LoVo (cell line): ENCODE measurements at places on chromosomes 1 and 21.

DNA sequence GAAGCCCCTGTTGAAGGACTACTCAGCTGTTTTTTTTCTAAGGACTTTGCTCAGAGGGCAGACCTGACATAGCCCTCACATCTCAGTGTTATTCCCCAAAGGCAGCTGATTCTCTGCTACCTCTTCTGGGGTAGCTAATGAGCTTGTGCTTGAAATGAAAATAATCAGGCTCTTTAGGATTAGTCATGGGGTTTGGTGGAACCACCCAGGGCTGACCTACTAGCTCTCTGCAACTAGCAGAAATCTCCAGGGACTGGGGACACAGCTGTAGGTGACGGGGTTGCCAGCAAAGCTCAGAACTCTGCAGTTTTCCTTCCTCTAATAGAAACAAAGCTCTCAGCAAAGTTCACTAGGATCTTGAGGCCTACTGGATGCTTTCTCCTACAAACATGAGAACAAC lies 106.4 kb upstream of the BCL9 start:
- no peak for DNase-seq

DNA sequence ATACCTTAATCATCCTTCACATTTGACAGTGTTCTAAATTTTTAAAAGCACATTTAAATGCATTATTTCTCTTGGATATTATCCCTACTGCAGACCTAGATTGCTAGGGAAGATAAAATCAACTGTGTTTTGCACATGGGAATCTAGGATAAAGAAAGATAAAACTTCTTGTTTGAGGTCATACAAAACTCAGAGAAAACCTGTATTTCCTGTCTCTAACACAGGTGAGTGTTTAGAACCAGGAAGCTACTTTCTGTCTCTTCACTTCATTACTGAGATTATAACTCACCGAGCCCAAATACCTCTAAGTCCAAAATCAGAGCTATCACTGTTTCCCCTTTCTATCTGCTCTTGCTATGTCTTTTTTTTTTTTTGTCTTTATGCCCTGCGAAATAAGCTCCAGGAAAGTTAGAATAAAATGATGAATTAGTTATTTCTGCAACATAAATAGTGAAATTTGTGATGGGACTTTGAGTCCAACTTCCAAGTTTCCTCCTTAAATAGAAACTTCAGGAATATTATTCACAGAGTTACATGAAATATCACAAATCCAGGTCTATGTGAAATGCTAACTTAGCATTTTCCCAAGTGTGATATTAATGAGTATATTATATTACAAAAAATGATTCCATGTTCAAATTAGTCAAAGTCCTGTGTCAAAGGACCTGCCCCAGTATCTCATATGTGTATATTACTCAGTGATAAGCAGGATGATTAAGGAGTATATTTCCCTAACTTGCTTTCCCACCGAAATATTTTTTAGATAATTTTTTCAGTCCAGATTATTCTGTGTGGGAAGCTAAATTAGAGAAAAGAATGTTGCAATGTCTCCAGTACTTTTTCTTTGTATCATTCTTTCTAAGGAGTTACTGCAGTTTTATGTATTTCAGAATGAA lies 226.4 kb downstream of the PLA2G4A start:
- no peak for DNase-seq

DNA sequence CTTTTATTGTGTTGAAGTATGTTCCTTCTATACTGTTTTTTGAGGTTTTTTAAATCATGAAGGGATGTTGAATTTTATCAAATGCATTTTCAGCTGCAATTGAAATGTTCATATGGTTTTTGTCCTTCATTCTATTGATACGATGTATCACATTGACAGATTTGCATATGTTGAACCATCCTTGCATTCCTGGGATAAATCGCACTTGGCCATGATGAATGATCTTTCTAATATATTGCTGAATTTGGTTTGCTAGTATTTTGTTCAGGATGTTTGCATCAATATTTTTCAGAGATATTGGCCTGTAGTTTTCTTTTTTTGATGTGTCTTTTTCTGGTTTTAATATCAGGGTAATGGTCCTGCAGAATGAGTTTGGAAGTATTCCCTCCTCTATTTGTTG lies 214.0 kb downstream of the LMO4 start:
- DNase-seq: no peak

DNA sequence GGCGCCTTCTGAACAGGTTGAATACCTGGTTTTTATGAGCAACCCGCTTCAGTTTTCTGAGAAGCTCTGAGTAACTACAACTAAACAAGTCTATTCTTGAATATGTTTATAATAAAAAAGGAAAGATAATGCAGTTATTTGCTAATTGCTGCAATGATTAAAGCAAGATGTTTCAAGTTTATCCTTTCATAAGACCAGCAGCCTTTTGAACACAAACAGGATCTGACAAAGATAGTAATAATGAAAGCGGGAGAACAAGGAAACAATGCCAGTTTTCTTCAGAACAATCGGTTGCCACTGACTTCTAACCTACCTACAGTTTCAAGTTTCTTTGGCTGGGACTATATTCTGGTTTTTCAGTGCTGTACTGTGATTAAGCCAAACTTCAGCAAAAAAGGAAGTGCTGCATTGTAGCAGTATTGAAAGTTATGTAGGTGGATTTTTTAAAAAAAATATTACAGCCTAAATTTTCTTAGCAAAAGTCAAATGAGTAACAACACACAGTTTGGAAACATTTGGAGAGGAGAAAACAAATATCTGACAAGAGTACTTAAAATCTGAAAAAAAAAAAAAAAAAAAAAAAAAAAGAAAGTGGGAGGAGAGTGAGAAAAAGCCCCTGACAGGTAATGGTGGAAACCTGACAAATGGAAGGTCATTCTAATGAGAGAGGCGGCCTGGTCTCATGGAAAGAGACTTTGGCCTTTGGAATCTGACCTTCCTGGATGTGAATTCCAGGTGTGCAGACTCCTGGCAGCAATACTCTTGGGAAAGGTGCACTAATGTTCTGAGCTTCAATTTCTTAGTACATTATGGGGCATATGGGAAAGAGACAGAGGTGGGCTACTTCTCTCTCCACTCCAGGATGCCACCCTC lies 11.4 kb downstream of the KCNJ15 start:
- DNase-seq: no peak

- DNase-seq: no peak
Measured at GRCh38 chr1:54882519-54882918, 4.5 kb downstream of the DHCR24 start.

GRCh38 chr1:229808272-229808671 lies 182.2 kb downstream of the URB2 start:
- no peak for DNase-seq

- DNase-seq: peak; percentile 20
Measured at GRCh38 chr1:204409836-204410687, 1.6 kb downstream of the PPP1R15B start.

DNA sequence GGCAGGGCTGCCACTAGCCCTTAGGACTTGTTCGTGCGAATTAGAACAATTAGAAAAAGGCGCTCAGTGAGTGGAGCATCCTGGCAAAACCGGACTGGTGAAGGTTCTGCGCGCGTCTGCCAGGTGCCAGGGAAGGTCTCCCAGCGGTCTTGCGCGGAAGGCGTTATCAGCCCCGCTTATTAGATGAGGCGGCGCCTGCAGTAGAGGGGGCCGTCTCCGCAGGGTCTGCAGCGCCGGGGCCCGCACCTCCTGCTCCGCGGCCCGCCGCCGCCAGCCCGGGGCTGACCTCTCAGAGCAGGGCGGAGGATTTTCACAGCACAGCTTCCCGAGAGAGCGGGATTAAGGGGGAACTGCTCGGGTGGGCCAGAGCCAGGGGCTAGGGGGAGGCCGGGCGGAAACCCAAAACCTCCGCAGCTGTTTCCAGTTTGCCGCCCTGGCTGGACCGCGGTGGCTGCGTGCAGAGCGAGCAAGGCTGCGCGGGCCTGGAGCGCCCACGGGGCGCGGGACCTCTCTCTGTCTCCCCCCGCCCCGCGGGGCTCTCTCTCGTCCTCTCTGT lies 155.2 kb downstream of the FOXD2 start:
- no peak for DNase-seq

GRCh38 chr1:6103111-6103853 lies 57.6 kb downstream of the KCNAB2 start:
- DNase-seq: no peak

DNA sequence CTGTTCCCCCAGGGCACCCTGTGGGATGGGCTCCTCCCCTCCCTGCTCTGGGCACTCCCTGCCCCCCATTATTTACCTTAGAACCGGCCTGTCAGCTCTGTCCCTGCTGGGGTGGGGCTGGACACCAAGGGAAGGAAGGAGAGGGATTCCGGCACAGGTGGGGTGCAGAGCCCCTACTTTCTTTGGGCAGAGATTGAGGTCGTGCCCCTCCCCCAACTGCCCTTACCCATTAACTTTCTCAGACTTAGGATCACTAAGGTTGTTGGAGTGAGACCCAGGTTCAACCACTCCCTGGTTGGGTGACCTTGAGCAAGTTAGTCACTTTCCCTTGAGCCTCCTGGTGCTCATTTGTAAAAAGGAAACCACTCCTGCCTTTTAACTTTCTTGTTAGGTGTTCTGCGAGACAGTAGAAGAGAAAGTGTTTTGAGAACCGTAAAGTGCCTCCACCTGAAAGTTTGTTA lies 57.0 kb upstream of the SYNC start:
- DNase-seq: peak; percentile 66
